NCI-H1436 treated with DMSO at 0.1 percent for 48 hours (cell line): ENCODE measurements at places on chromosomes 13 and 19.

DNA sequence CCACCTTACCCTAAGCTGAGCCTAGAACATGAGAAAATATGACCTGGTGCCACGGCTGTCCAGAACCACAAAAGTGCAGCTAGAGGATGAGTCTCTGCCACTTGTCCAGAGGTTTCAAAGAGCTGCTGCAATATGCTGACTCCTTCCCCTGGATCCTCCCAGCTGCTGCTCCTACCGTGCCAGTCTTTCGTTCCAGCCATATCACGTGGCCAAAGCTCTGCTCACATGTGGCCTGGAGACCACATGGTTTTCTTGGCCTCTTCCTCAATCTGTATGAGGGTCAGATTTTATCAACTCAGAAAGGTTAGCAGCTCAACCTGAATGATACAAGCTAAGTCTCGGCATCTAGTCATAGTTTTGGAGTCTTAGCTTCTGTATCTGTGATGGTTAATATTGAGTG is 3.2 kb upstream of the SACS start:
- no peak for DNase-seq

DNA sequence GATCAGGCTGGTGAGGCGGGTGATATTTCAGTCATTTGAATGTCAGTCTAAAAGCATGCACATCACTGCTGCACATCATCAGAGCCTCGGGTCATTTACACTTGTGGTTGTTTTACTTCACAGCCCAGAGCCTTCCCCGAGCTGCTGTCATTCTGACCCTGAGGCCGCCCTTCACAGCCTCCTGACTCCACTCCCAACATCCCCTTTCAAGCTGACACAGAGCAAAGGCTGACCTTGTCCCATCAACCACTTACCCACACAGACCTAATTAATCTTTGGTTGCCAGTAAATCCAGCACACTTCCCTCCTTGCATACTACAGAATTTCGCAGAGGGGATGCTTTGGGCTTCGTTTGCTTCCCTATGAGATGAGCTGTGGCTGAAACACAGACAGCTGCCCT is 528.1 kb downstream of the DIAPH3 start:
- DNase-seq = no peak

GRCh38 chr19:49807058-49807903 is 5.8 kb downstream of the FUZ start:
- DNase-seq = no peak

DNA sequence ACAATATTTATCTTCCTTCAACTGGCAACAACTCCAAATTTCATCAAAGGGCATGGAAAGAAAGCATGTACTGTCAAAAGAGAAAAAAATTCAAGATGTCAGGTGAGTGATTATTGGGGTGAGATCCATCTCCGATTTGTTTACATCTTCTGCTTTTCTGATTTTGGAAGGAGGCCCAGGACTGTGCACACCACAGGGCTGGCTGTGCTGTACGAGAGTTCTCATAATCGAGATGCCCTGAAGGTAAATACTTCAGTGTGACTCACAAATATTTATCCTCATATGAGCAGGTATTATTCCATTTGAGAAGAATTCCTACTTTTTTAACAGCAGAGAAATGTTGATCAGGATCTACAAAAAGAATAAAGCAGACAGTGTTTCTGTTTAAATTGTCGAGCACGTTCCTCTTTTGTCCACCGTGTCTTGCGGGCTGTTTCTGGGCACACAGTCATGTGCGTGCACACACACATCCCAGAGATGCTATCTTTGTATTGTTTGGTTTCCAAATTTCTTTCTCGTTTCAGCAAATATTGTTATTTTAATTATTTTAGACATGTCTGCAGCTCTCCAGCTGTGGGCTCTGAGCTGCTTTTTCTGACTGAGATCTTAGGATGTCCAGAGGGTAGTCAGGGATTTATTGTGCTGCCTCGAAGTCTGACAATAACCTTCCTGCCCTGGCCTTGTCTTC is 103.8 kb downstream of the KL start:
- no peak for DNase-seq

DNA sequence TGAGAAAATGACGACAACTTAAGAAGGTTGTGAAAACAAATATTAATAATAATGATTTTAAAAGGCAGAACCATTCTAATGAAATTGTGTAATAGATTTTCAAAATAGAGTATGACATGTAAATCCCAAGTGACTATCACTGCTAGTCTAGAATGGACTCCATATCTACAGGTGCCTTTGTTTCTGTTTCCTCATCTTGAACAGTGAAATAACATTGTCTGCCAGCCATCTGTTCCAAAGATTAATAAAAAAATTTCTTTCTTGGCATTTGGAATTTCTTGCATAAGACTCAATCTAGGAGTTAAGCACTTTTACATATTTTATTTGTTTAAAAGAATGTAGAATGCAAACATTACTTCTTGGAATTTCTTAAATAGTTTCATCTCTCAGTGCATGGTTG is 520.1 kb upstream of the ARGLU1 start:
- DNase-seq = no peak
